ENCODE measurements at places on chromosomes 16 and 17.
A peak's percentile ranks its signal among the peaks of the same experiment; 100 is the strongest.

DNA sequence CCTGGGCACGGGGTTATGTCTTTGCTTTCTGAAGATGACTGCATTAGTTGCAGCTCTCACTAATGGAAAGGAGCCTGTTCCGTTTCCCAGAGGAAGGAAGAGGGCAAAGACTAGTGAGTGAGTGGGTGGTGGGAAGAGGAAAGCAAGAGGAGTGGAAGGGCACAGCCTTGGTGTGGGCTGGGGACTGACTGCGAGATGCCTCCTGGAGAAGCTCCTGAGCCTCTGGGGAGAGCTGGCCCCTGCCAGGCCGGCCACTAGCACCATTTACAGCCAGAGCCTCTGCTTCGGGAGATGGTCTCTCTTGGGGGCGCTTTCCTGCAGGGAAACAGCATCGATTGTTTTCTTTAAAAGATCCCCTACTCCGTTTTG is 825 bp upstream of the RHBDL3 start:
- no peak for DNase-seq

DNA sequence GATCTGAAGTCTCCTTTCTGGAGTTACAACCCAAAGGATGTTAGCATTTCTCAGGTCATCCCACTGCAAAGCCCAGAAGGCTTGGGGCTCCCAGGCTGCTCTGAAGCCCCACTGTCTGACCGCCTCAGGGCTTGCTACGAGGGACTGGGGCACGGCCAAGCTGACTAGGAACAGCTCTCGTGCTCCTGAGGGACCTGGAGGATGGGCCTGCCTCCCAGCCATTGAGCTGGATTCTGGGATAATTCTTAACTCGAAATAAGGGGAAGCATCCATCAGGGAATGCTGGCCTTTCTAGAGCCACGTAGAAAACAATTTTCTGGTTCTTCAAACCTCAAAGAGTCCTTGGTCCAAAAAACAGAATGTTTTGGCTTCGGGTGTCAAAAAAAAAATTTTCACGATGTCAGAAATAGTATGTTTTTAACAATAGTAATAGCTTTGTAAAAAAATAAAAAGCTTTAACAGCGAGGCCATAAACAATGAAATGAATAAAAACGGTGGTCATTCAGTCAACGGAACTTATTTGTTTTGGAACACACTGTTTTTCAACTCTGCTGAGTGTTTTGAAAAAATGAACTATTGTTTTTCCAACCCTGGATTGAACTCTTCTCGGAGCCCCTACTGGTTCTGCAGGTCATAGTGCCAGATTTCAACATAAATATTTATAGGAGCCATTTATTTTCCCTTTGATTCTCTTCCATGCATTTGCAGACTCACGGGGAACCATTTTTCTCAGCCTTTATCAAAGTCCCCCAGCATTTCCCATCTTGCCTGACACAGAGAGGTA is 16.4 kb upstream of the HERPUD1 start:
- no peak for DNase-seq

- DNase-seq, result no peak
Measured at GRCh38 chr16:6976716-6977115, 355.9 kb upstream of the RBFOX1 start.

- DNase-seq, result no peak
Measured at GRCh38 chr16:78703936-78704335, 604.5 kb downstream of the WWOX start.

GRCh38 chr17:78329263-78330059 is 30.4 kb downstream of the SOCS3 start:
- no peak for DNase-seq

DNA sequence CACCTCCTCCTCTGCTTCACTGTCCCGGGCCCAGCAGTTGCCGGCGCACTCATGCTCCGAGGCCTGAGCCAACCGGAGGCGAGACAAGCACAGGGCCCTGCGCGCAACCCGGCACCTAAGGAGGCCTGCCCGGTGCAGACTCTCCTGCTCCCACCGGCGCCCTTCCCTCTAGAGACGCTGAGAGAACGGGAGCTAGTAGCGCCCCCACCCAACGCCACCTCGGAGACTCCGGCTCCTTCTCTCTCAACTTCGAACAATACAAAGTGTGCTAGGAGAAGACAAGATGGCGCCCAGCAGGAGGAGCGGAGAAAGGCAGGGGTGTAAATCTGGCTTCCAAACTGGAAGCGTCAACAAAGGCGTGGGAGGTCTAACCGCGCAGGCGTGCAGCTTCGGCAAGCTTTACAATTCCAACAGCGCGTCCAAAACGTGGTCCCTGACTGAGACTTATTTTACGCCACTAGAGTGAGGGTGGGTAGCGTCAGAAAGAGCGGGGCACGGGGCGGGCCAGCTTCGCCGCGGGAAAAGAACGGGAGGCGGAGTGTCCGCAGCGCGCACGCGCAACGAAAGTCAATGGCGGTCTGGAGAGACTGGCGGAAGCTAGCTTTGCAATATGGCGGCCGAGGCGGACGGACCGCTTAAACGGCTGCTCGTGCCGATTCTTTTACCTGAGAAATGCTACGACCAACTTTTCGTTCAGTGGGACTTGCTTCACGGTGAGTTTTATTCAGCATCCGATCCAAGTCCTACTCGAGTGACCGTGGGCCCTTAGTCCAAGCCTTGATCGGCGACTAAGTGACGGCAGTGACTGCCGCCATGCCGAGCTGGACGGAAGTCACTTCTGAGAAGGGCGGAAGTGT is at the start of gene MPDU1:
TSS of gene MPDU1 (plus strand) at position 600 of the 857 bp plus-strand sequence. CDS start at position 611, 11 bp downstream.
- DNase-seq, result peak; percentile 94

- no peak for DNase-seq
Measured at GRCh38 chr17:59651346-59651745, 31.7 kb downstream of the CLTC start.

DNA sequence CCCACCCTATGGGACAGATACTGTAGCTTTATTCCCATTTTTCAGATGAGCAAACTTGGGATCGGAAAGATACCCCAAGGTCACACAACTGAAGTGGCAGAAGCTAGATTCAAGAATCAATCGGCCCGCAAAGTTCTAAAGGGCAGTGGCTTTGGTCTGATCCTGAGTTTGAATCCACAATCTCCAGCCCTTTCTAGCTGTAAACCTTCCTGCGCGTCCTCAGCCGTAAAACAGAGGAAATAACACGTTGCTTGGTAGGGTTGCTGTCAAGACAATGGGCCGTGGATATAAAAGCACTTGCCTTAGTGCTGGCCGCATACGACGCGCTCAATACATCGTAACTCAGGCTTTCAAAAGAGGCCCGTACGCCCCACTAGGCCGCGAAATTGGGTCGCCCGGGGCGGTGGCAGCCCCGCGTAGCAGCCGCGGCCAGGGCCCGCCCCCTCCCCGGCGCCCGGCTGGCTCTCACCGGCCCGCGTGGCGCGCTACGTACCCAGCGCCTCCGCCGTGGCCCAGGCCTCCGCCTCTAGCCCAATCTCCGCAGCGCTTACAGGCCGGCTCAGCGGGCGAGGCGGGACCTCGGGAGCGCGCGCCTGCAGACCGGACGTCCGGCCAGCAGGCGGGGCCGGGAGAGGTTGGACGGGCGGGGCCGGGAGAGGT is at the start of gene DCAKD:
TSS of gene DCAKD (minus strand) at position 573 of the 660 bp plus-strand sequence. CDS start 16,747 bp downstream, outside the sequence.
- peak; percentile 97 for DNase-seq

- peak; percentile 55 for DNase-seq
Measured at GRCh38 chr16:11253995-11254912, 1.8 kb downstream of the SOCS1 start.
